Left forelimb (tissue), 1 donor: ENCODE measurements at places on chromosomes 11 and 22.

DNA sequence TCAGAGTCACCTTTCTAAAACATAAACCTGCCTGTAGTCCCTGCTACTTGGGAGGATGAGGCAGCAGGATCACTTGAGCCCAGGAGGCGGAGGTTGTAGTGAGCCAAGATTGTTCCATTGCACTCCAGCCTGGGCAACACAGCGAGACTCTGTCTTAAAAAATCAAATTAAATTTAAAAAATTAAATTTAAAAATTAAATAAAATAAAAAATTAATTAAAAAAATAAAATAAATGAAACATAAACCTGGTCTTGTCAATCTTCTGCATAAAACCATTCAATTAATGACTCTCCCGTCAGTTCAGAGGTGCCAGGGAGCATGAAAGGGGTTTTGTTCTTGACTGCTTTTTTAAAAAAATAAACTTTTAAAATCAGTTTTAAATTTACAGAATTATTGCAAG is 48.6 kb downstream of the CCDC83 start:
- no peak for DNase-seq

DNA sequence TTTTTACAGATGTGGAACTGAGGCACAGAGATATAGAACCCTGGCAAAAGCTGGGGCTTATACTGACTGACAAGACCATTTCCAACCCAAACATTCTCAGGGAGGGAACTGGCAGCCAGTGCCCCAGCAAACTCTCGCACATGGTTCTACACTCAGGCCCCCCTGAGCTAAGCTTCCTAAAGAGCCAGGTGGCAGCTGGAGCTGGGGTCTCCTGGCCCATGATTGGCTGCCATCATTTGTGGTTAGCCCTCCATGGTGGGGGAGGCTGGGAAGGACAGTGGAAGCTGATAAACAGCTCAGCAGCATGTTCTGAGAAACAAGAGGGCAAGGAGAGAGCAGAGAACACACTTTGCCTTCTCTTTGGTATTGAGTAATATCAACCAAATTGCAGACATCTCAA is at the start of gene RAG1:
TSS of gene RAG1 (plus strand) at position 314 of the 400 bp plus-strand sequence. CDS start 5,298 bp downstream, outside the sequence.
- DNase-seq, result no peak

DNA sequence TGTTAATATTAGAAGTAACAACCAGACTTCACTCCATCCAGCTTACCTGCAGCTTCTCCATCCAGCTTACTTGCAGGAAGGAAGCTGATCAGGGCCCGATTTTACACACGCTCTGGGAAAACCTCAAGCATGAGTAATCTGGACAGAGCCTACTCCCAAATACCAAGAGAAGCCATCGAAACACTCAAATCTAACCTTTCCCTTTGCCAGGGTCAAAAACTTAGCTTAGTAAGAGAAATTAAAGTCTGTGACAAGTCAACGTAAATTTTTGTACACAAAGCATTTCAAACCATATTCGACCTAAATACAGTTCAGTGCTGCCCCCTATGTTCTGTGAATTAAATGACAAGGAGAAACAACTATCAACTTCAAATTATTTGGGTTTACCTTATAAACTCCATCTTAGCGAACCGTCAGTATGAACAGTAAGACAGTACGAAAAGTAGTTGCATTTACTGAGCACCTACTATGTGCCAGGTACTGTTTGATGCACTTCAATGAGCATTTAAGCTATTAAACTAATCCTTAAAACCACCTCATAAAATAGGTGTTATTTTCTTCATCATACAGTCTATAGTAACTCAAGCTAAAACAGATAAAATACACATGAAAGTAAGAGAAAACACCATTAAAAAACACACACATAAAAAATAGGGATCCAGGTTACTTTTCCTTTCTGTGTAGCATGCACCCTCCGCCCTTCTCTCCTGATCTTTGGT is 36.9 kb downstream of the ARFGAP3 start:
- DNase-seq, result no peak

GRCh38 chr11:113934761-113935160 is 30.2 kb downstream of the HTR3B start:
- DNase-seq, result no peak

DNA sequence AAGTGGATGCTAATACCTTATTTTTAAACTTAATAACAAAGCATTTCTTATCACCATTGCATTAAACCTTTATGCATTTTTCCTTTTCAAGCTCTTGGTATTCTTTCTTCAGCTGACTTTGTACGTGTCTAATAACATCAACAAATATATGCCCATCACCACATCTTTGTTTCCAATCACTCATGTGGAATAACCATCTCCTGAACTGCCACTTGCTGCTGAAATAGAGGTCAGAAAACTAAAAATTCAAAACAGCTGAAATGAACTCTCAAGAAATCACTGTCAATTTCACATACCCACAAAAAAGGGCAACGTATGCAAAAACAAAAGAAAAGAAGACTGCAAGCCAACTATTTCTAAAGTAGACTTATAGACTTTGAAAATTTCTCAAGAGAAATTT is 7.4 kb downstream of the MSANTD4 start:
- DNase-seq, result no peak

- no peak for DNase-seq
Measured at GRCh38 chr11:19433367-19433766, 192.6 kb upstream of the E2F8 start.

DNA sequence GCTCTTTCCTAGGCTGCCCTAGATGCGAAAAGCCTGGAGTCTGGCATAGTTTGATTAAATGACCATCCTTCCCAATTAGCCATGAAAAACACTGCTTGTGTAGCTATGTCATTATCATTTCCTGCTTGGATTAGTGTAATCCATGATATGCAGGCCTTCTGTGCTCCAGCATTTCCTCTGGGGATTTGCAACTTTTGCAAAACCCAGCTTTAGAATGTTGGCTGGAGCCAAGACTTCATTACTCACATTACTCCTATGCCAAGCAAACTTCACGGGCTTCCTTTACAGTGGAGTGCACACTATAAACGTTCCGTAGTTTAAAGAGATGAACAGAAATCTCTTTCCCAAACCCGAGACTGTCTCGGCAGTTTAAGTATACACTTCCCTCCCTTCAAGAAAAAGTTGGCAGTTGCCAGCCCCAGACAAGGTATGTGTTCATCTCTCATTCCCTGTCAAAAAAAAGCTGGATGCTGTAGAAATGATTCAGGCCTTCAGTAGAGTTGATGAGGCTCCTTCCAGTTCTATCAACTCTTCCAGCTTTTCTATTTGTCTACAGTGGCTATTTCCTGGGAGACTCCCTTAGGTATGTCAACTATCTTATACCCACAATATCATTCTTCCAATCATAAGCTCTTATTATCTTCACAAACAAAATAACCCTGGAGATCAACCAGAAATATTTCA is 180.0 kb downstream of the MAML2 start:
- DNase-seq, result no peak

DNA sequence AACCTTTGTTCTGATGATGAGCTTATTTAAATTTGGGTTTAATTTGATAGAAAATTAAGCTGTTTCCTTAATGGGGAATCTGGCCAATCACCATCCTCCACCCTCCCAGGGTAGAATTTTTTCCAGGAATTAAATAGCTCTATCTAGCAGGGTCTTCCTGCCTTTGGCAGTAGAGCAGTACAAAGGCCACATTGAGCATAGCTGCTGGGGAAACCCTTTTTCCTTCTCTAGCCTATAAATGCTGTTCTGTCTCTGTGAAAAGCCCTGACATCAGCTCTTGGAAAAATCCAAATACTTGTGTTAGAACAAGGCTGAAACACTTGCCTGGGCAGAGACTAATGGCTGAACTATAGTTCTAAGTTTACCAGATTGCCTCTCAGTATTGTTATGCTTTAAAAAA is 55.1 kb downstream of the ARHGEF12 start:
- no peak for DNase-seq

DNA sequence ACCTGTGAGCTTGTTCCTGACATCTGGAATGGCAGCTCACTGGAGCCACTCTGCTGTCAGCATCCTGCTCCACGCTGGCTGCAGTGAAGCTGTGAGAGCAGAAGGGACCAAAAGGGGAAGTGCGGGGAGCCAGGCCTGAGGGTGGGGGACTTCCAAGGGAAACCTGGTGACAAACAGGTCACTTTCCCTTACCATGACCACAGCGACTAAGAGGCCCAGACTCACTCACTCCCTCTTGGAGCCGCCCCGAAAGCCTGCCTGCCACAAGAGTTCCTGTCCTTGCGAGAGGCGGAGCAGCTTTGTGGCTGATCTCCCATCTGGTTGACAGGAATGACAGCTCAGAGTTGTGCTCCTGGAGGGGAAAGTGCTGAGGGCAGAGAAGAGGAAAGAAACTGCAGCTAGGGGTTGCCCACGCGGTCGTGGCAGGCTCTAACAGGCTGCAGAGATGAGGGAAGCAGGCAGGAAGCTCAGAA is 183.8 kb upstream of the NTM start:
- no peak for DNase-seq

DNA sequence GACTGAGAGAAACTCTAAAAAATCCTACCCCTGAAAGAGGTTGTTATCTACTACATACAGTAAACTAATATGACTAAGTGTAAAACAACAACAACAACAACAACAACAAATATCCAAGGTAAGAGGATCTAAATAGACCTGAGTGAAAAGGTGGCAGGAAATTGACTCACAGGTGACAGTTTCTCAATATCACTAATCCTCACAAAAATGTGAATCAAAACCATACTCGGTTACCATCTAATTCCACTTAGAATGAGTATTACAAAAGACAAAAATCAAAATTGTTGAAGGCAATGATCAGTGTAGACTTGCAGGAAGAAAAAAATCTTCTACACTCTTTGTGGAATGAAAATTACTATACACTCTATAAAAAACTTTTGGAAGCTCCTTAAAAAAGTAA is 17.5 kb downstream of the RGL4 start:
- DNase-seq, result no peak

DNA sequence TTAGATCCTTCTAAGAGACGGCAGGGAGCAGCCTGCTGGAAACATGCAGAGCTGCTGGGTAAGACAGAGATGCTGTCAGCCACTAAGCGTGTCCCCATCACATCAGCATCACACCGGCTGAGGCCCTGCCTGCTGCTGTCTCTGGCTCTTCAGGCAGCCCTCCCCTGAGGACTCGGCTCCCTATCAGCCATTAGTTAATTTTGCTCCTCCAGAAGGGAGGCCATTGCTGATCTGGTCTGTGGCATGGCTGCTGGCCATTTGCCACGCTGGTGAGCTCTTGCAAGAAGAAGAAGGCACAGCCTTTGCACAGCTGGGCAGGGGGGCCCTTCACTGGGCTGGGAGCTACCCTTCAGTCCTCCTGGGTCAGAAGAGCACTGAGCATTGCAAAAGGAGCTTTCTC is 131.2 kb upstream of the PARVA start:
- DNase-seq, result no peak

- no peak for DNase-seq
Measured at GRCh38 chr22:36329254-36330078, 58.3 kb downstream of the MYH9 start.

DNA sequence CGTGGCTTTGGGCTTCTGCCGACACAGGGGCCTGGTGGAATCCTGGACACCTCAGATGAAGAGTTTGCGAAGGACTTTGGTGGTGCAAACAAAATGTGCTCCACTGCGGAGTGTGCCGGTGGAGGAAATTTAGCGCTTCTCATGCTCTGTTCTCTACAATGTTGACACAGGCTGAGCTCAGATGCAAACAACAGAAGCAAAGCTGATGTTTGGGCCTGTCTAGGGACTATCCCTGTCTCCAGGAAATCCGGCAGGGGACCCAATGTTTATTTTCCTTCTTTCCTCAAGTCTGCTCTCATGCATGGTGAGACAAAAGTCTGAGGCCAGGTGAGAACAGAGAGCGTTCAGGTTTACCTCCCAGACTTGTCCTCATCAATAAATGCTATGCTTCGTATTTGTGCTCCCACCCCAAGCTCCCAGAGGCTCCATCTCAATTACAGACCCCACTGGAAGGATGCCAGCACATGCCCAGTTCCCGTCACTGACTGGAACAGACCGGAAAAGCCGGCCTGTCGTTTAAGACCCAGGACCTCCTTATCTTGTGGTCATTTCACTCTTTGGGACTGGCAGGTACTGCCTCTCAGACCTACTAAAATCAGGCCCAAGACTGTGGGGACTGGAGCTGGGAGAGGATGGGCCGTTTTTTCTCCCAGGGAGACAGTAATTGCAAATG is 105.7 kb upstream of the B3GAT1 start:
- no peak for DNase-seq
